ENCODE measurements at places on chromosomes 4 and X. TPM values are rescaled to one million over a fixed set of nuclear protein-coding genes. Genes with fewer than 3 reads are reported as not detected.

GLRB gene
- not detected for total RNA-seq

NKX6-1 gene
- not detected for total RNA-seq

UGT2A1 gene
- total RNA-seq = not detected

DCAF8L2 gene
- not detected for total RNA-seq

RBBP7 gene
- 140 TPM for total RNA-seq

IQCM gene
- not detected for total RNA-seq

QRFPR gene
- total RNA-seq = not detected

CXCL3 gene
- not detected for total RNA-seq

CT55 gene
- not detected for total RNA-seq

SPIN4 gene
- total RNA-seq = 10.5 TPM

GLRA3 gene
- total RNA-seq = not detected

AMTN gene
- total RNA-seq = not detected

ERAS gene
- total RNA-seq = not detected

PLXNB3 gene
- 0.58 TPM for total RNA-seq

TNIP2 gene
- 58.4 TPM for total RNA-seq

TRPC3 gene
- 0.70 TPM for total RNA-seq

DDX53 gene
- total RNA-seq = not detected

SLC9A7 gene
- 10.8 TPM for total RNA-seq

HOPX gene
- total RNA-seq = 215 TPM

DCAF4L1 gene
- total RNA-seq = 0.15 TPM

CSN2 gene
- total RNA-seq = not detected

CTAG2 gene
- not detected for total RNA-seq

MGARP gene
- not detected for total RNA-seq

CXXC4 gene
- not detected for total RNA-seq

JAKMIP1 gene
- total RNA-seq = 43.8 TPM

LINC00632 gene
- 39.9 TPM for total RNA-seq

PDGFC gene
- not detected for total RNA-seq

ZAR1 gene
- total RNA-seq = not detected

CFI gene
- not detected for total RNA-seq

SPANXD gene
- not detected for total RNA-seq

TMSB15A gene
- 0.45 TPM for total RNA-seq

WDR17 gene
- total RNA-seq = 0.70 TPM

RAB41 gene
- not detected for total RNA-seq

CCKAR gene
- total RNA-seq = not detected

GABRG1 gene
- total RNA-seq = not detected

MID1 gene
- not detected for total RNA-seq

MCF2 gene
- 0.40 TPM for total RNA-seq

PAGE5 gene
- total RNA-seq = not detected

CHST7 gene
- total RNA-seq = 11.8 TPM

MTMR8 gene
- total RNA-seq = 5.7 TPM

TAF7L gene
- total RNA-seq = not detected

ARX gene
- total RNA-seq = not detected

DGAT2L6 gene
- total RNA-seq = not detected

SHOX gene
- not detected for total RNA-seq

SYNPO2 gene
- 0.63 TPM for total RNA-seq

ETDB gene
- total RNA-seq = not detected
